Renal pelvis (tissue), 12 donors: ENCODE measurements at places on chromosomes 16 and 17. TPM values are rescaled to one million over a fixed set of nuclear protein-coding genes. Genes with fewer than 3 reads are reported as not detected.

Gene GP1BA
- 2.1 TPM for polyA plus RNA-seq

GRCh38 chr17:73719588-73720071 is 75.4 kb upstream of the SDK2 start:
- peak; percentile 53 for DNase-seq

Gene CLEC19A
- polyA plus RNA-seq, result 0.06 TPM

DNA sequence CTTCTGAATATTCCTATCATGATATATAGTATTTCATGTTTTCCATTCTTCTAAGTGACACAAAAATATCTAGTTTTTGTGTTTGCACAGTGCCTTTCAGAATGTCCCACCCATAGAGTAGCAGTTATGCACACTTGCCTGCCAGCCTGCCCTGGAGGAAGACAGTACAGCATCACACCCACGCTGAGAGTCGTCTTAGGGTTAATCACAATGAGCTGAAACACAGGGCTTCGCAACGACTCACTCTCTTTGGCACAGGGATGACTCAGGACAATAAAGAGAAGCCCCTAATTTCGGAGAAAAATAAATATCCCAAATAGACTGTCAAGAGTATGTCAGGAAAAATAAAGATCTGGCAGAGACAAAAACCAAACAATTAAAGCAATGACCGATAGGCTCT is 11.6 kb upstream of the NDUFAB1 start:
- DNase-seq, result no peak

- DNase-seq, result no peak
These were observed 2.1 kb upstream of the ZG16B start for GRCh38 chr16:2827831-2828520.

- no peak for DNase-seq
These were observed 32.0 kb upstream of the B4GALNT2 start for GRCh38 chr17:49100601-49101000.

GRCh38 chr17:37067555-37068111 is 118.9 kb downstream of the AATF start:
- DNase-seq, result no peak

Gene RAD51D
- polyA plus RNA-seq, result 11.9 TPM

DNA sequence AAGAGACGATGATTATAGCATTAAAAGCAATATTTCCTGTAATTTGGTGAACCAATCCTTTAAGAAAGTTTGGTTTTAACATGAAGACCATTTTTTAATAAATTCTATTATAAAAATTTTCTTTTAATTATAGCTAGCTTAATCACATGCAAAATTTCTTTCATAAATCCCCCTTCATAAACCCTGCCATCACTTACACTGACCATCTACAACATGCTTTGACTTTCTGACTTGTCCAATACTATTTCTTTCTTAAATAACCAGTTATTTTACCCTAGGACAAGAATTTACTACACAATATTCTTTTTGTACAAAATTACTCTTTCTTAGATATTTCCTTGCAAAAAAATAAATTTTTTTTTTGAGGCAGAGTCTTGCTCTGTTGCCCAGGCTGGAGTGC is 1334.8 kb downstream of the CDH11 start:
- DNase-seq, result no peak

Gene HEXD
- polyA plus RNA-seq, result 49.9 TPM

Gene TAT
- 0.16 TPM for polyA plus RNA-seq

Gene ACSM2A
- polyA plus RNA-seq, result 99.4 TPM

GRCh38 chr16:1488054-1488601 is 616 bp downstream of the PTX4 start:
- no peak for DNase-seq

- DNase-seq, result peak; percentile 22
These were observed 16.7 kb downstream of the C16orf54 start for GRCh38 chr16:29729116-29729521.

Gene MFAP4
- 259 TPM for polyA plus RNA-seq

DNA sequence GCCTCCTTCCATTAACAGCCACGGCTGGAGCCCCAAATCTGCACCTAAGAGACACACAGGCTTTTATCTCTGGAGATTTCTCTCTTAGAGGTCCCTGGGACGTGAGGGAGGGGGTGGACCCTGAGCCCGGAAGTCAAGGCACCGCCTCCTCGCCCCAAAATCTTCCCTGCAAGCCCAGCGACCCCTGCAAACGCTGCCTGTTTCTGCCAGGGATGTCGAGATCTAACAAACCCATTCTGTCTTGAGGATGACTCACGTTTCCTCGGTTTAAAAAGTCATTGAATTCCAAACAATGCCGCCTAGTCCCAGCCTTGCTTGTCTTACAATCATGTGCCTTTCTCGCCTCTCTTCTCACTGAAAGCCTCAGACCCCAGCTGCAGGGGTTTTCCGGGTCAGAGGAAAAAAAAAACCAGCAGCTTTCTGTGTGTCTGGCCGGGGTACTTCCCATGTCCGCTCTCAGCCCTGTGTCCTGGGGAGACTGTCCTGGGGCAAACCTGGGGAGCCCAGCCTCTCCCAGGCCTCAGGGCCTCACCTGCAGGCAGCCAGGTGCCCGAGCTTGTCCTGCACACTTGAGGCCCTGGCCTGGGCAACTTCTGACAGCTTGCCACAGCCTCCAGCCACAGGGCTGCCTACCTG is 15.4 kb downstream of the ARL2BP start:
- peak; percentile 16 for DNase-seq

DNA sequence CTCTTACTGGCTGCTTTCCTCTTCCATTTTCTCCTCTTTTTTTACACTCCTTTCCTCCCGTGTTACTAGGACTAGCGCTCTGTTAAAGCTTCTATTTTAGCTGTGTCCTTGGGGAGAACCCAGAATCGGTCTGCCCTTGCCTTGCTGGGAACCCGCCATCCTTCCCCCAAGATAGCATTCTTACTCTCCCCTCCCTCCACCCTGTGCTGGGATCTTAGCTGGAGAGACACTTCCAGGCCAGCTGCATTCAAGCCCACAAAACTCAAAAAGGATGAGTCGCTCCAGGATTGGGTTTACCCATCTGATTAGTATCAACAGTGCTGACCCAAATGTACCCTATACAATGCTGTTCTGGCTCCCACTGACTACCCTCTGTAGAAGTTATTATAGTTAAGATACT is 200.5 kb upstream of the ASIC2 start:
- DNase-seq, result no peak

GRCh38 chr16:4290236-4290830 is 17.5 kb upstream of the TFAP4 start:
- no peak for DNase-seq

- DNase-seq, result no peak
These were observed 7.4 kb downstream of the MAF start for GRCh38 chr16:79593074-79593531.

Gene SLC12A3
- polyA plus RNA-seq, result 32.0 TPM

GRCh38 chr17:17582372-17582771 is 9.1 kb downstream of the PEMT start:
- no peak for DNase-seq

- no peak for DNase-seq
These were observed 66.1 kb upstream of the SLC12A3 start for GRCh38 chr16:56798955-56799354.

- DNase-seq, result no peak
These were observed 20.8 kb downstream of the WDR45B start for GRCh38 chr17:82627405-82627804.

DNA sequence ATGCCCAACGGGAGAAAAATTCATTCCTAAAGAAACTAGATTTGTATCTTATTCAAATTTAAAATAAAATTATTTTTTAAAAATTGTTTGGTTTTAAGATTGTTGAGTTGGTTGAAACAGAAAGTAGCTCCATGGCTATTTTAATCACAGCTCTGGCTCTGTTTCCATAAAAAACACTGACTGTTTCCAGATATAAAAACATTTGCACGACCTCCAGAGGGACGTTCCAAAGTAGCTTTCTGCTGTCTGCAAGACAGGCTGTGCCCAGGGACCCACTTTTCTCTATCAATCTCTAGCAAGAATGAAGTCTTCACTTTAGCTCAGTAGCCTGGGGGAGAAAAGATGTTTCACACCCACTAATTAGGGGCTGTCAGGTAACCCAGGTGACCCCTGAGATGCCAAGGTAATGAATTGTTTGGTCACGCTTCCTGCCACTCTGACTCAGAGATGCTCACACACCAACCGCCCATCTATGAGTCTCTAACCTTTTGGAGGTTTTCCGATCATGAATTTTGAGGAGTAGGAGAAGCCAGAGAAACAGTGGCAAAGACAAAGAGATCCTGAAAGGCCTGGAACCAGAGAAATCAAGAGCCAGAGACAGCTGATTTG is 220.1 kb upstream of the SOX9 start:
- no peak for DNase-seq

GRCh38 chr16:79331066-79331465 is 269.5 kb downstream of the MAF start:
- DNase-seq, result no peak

GRCh38 chr16:35735403-35736251 is 2276.2 kb downstream of the TP53TG3F start:
- no peak for DNase-seq

DNA sequence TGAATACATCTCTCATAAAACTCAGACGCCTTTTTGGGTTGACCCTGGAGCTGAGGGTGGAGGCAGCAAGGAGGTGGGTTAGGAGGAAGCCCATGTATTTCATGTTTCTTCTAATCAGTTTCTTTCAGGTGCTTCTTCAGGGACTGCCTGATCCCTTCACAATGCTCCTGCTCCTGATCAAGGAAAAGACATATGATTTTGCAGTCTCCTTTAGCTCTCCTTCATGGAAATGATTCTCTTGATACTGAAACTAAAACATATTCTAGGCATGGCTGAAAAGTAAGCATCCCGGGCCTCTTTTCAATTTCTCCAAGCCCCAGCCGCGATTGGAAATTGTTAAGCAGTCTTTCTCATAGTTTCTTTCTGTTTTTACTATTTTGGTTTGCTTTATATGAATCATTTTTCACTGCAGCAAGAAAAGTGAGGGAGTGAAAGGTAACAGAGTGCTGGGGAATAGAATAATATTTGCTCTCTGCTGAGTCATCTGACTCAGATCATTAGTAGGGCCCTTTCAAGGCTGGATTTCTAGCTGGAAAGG is 730.7 kb downstream of the CDH11 start:
- no peak for DNase-seq

DNA sequence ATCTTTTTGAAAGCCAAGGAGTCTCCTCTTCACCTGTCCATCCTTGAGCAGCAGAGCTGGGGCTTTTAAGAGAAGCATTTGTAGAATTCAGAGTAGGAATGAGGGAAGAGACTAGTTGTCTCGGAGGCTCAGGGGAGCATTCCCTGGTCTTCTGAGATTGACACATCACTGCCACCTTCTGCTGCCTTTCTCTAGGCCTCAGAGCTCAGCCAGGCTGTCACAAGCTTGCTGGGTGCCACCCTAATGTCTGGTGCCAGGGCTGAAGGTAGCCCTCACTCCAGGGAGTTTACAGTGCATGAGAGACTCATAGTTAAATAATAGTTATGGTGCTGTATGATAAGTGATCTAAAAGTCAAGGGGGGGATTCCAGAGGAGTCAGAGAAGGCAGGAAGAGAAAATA is 39.7 kb downstream of the B9D1 start:
- no peak for DNase-seq

GRCh38 chr17:67440277-67441051 is 63.4 kb downstream of the PITPNC1 start:
- DNase-seq, result no peak
